ENCODE measurements at places on chromosomes 6 and 20.

GRCh38 chr6:11947063-11947462 lies 65.0 kb upstream of the HIVEP1 start:
- no peak for DNase-seq

DNA sequence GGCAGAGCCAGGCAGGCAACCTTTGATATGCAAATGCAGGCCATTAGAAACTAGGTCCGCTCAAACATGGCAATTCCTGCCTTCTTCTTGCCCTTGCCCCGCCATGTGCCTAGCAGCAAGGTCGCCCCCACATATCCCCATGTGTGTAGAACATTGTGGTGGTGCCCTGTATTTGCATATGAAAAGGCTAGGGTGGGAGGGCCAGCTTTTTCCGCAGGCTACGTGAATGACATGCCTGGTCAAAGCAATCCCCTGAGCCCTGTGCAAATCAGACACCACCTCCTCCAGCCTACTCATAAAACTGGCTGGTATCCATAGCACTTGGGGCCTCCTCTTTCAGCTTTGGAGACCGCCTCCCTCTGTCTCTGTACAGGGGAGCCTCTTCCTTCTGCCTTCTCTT lies 31.6 kb downstream of the GSTA2 start:
- no peak for DNase-seq

- DNase-seq, result no peak
These were observed 593.4 kb upstream of the JAG1 start for GRCh38 chr20:11267131-11267761.

DNA sequence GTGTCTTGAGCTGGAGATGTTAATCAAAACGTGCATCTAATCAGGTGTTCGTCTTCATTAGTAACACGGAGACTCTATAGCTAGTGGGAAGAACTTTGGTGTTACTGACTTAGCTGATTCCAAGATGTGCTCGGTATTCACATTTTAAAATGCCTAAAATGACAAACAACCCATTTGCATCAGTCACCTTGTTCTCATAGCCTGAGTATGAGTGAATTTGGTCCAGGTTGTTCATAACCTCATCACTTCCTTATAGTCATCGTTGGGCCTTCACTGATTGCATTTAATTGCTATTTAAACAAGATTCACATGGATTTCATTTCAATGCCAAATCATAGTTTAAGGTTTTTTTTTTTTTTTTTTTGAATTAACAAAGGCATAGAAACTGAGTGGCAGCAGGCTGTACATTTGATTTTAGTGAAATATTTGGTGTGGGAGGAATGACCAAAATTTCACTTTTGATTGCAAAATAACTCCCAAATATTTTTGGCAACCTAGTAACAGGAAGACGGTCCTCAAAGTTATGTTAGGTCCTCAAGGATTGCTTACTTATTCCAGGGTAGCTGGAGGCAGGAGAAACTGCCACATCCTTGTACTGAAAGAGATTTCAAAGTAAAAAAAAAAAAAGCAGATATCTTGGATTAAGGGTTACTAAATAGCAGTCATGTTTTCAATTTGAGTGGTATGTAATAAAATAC lies 104.7 kb downstream of the JARID2 start:
- no peak for DNase-seq

DNA sequence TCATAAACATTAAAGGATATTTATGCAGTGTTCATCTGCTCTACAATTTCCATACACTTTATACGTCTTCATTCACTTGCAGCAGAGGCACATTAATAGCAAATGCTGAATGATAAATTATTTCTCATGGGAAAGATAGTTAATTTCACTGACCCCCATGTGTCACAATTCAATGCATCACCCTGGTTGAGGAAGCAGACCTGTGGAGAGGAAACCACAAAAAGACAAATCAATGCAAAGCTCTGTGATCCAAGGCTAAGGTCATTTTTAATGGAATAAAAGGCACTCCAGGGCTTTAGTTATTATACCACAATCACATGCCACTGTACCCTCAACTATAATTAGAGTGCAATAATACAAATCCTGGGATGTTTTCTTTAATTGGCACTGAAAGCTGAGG lies 40.3 kb upstream of the TENT5A start:
- DNase-seq, result no peak
